Upper lobe of right lung (tissue), 1 donor: ENCODE measurements at places on chromosomes 11 and 22. TPM values are rescaled to one million over a fixed set of nuclear protein-coding genes. Genes with fewer than 3 reads are reported as not detected.

Gene TESMIN
- total RNA-seq = 0.81 TPM

DNA sequence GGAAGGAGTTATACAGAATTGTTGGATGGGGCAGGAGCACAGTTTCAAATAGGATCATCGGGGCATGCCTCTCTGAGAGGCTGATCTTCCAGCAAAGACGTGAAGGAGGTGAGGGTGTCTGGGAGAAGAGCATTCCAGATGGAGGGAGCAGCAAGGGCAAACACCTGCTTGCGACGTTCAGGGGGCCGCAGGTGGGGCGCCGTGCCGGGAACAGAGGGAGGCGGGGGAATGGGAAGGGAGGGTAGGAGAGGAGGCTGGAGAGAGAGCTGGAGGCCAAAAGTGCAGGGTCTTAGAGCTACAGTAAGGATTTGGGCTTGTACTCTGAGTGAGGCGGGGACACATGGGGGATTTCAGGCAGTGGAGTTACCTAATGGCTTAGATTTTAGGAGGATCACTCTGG is 13.6 kb downstream of the APOL5 start:
- no peak for DNase-seq

GRCh38 chr11:86660088-86660487 is 12.3 kb downstream of the ME3 start:
- no peak for DNase-seq

DNA sequence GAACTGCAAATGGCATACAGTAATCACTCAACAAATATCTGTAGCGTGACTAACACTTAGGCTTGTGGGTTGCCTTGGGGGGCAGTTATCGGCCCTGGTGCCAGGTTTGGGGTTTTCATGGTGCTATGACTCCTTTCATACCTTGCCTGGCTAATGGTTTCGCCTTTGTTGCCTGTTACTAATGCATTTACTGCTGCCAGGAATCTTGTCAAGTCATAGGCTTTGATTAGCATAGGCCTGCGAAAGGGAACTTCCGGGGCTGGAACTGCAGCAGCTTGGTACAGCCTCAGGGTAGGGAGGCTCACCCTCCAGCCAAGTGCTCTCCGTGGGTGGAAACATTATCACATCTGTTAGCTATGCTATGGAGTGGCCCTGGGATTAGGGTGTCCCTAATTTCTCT is 13.2 kb downstream of the SLC25A18 start:
- DNase-seq = no peak

- DNase-seq = no peak
Observed at GRCh38 chr11:110452720-110453119, 23.0 kb downstream of the FDX1 start.

DNA sequence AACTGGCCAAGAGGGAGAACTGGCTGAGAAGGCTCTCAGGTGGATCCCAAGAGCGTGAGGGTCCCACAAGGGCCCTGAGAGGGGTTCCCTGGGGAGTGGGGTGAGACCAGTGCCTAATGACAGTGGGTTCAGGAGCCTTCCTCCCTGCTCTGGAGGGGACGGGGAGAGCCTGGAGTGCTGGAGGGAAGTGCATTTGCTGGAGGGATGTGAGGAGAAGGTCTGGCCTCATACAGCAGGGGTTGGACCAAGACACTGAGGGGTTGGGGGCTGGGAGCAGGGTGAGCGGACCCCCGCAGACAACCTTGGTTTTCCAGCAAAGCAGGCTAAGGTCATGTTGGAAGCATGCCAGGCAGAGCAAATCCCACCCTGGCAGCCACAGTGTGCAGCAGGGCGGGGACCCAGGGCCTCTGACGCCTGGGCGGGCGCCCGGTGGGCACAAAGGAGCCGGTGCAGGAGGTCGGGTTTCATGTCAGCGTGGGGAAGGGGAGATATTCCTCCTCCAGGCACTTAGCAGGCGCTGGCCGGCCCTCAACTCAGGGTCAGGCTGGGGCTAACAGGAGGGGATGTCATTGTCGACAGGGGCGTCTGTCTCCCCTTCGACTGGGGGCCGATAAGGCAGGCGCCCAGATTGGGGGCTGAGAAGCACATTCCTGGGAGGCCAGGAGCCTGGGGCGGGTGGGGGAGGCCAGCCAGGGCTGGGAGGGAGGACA is 3.1 kb upstream of the DERL3 start:
- no peak for DNase-seq
